Activated CD4-positive, alpha-beta T cell treated with anti-CD3 and anti-CD28 coated beads, Interleukin-2, amount 10 ng/mL, durations not matched to agents 7 days and 5 days (primary cell): ENCODE measurements at places on chromosomes 3 and 15. TPM values are rescaled to one million over a fixed set of nuclear protein-coding genes. Genes with fewer than 3 reads are reported as not detected.

GRCh38 chr3:197394464-197395321 lies 96.3 kb upstream of the DLG1 start:
- H3K27me3 ChIP-seq, result peaks cover 4% of the 10 kb centered on the region
- no peaks in the 10 kb centered on the region for H3K36me3 ChIP-seq
- H3K27ac ChIP-seq, result peak overlapping the region; percentile 61
- no peak overlapping the region for H3K4me3 ChIP-seq
- peaks cover 17% of the 10 kb centered on the region for H3K4me1 ChIP-seq

- H3K4me3 ChIP-seq, result peak overlapping the region; percentile 97
- H3K4me1 ChIP-seq, result peaks cover 51% of the 10 kb centered on the region
- peaks cover 26% of the 10 kb centered on the region for H3K36me3 ChIP-seq
These were observed 4.5 kb downstream of the ANP32A start for GRCh38 chr15:68816158-68816557.

GRCh38 chr3:49842843-49843517 lies 13.4 kb downstream of the TRAIP start:
- H3K4me3 ChIP-seq, result no peak overlapping the region
- H3K27ac ChIP-seq, result no peak overlapping the region
- DNase-seq, result no peak
- H3K27me3 ChIP-seq, result no peaks in the 10 kb centered on the region
- H3K4me1 ChIP-seq, result peaks cover 1% of the 10 kb centered on the region
- peaks cover 13% of the 10 kb centered on the region for H3K36me3 ChIP-seq

LRRIQ4 gene
- not detected for total RNA-seq

DNA sequence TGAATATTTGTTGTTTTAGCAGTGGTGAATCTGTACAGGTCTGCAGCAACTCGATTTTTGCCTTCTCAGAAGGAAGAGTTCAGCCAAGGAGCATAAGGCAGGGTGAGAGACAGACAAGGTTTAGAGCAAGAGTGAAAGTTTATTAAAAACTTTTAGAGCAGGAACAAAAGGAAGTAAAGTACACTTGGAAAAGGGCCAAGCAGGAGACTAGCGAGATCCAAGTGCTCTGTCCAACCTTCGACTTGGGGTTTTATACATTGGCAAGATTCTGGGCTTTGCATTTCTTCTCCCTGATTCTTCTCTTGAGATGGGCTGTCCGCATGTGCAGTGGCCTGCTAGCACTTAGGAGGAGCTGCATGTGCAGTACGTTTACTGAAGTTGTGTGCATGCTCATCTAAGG lies 46.7 kb upstream of the AADACL2 start:
- H3K27ac ChIP-seq, result no peak overlapping the region
- no peaks in the 10 kb centered on the region for H3K27me3 ChIP-seq
- H3K4me1 ChIP-seq, result no peaks in the 10 kb centered on the region
- no peak for DNase-seq

NOP10 gene
- 207 TPM for total RNA-seq

TLR9 gene
- 0.55 TPM for total RNA-seq

DNAH12 gene
- 0.06 TPM for total RNA-seq

- H3K4me3 ChIP-seq, result no peak overlapping the region
- H3K27ac ChIP-seq, result no peak overlapping the region
- no peaks in the 10 kb centered on the region for H3K4me1 ChIP-seq
- no peak for DNase-seq
These were observed 62.8 kb downstream of the SLCO2A1 start for GRCh38 chr3:133966954-133967353.

DNA sequence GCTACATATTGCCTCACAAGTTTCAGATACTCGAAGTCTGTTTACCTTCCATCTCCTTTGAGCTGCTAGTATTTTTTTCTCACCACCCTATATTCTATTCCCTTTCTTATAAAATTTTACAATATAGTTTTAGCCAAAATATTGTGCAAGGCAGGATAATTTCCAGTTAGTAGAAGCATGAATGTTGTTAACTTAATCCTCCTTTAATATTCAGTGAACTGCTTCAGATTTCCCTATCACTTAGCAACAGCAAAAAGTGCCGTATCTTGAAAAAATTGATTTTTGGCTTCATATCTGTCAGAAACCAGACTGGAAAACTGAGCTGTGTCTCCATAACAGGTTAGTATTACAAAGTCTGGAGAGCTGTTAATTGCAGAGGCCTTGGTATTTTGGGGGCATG lies 24.0 kb downstream of the PLSCR4 start:
- H3K27me3 ChIP-seq, result no peaks in the 10 kb centered on the region
- no peaks in the 10 kb centered on the region for H3K36me3 ChIP-seq
- H3K27ac ChIP-seq, result no peak overlapping the region
- DNase-seq, result no peak
- H3K4me1 ChIP-seq, result no peaks in the 10 kb centered on the region

GRCh38 chr3:38468765-38469164 lies 15.1 kb downstream of the ACVR2B start:
- peaks cover 20% of the 10 kb centered on the region for H3K36me3 ChIP-seq
- DNase-seq, result no peak
- no peaks in the 10 kb centered on the region for H3K27me3 ChIP-seq
- H3K4me3 ChIP-seq, result no peak overlapping the region

DNA sequence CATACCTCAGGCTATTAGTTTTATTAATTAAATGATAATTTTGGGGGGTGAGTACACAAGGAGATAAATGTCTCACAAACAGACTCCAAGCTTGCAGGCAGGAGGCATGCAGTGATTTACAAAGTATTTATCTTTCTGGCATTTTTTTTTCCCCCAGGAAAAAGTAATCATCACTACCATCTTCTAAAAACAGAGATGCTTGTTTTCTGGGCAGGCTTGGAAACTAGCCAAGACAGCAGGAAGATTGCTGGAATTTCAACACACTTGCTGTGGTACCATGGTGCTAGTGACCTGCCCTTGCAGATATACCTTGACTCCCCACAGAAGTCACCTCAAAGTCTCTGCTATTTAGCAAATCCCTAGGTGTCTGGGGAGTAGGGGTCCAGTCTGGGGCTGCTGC lies 732.8 kb upstream of the CFAP20DC start:
- no peaks in the 10 kb centered on the region for H3K27me3 ChIP-seq
- no peak for DNase-seq
- H3K4me1 ChIP-seq, result peaks cover 39% of the 10 kb centered on the region
- no peak overlapping the region for H3K4me3 ChIP-seq

PPIP5K1 gene
- total RNA-seq, result 24.0 TPM

GRCh38 chr3:164417955-164418354 lies 660.3 kb downstream of the SI start:
- no peak overlapping the region for H3K27ac ChIP-seq
- H3K27me3 ChIP-seq, result no peaks in the 10 kb centered on the region
- no peaks in the 10 kb centered on the region for H3K4me1 ChIP-seq
- no peaks in the 10 kb centered on the region for H3K36me3 ChIP-seq
- DNase-seq, result no peak

GRCh38 chr3:66021731-66022131 lies 17.0 kb downstream of the MAGI1 start:
- no peak overlapping the region for H3K4me3 ChIP-seq
- no peak for DNase-seq
- H3K36me3 ChIP-seq, result no peaks in the 10 kb centered on the region
- H3K4me1 ChIP-seq, result no peaks in the 10 kb centered on the region
